ENCODE measurements at places on chromosomes 6 and 20. TPM values are rescaled to one million over a fixed set of nuclear protein-coding genes. Genes with fewer than 3 reads are reported as not detected.

GRCh38 chr6:28154357-28154756 is 12.7 kb downstream of the ZKSCAN8 start:
- H3K4me3 ChIP-seq: no peak overlapping the region
- no peaks in the 10 kb centered on the region for H3K4me1 ChIP-seq
- DNase-seq: no peak
- H3K27me3 ChIP-seq: no peaks in the 10 kb centered on the region
- peaks cover 62% of the 10 kb centered on the region for H3K36me3 ChIP-seq
- no peak overlapping the region for H3K27ac ChIP-seq

GRCh38 chr20:33370291-33370690 is 31.0 kb downstream of the CDK5RAP1 start:
- H3K27ac ChIP-seq: peak overlapping the region; percentile 70
- H3K4me1 ChIP-seq: peaks cover 34% of the 10 kb centered on the region
- peaks cover 15% of the 10 kb centered on the region for H3K36me3 ChIP-seq
- H3K4me3 ChIP-seq: no peak overlapping the region

- no peaks in the 10 kb centered on the region for H3K27me3 ChIP-seq
- H3K36me3 ChIP-seq: no peaks in the 10 kb centered on the region
- no peak for DNase-seq
- H3K27ac ChIP-seq: no peak overlapping the region
These were observed 267.6 kb upstream of the SUPT3H start for GRCh38 chr6:45645302-45645701.

- H3K4me1 ChIP-seq: peaks cover 32% of the 10 kb centered on the region
- no peaks in the 10 kb centered on the region for H3K27me3 ChIP-seq
- H3K4me3 ChIP-seq: no peak overlapping the region
- no peak for DNase-seq
These were observed 7.4 kb downstream of the LY86 start for GRCh38 chr6:6595952-6596351.

DNA sequence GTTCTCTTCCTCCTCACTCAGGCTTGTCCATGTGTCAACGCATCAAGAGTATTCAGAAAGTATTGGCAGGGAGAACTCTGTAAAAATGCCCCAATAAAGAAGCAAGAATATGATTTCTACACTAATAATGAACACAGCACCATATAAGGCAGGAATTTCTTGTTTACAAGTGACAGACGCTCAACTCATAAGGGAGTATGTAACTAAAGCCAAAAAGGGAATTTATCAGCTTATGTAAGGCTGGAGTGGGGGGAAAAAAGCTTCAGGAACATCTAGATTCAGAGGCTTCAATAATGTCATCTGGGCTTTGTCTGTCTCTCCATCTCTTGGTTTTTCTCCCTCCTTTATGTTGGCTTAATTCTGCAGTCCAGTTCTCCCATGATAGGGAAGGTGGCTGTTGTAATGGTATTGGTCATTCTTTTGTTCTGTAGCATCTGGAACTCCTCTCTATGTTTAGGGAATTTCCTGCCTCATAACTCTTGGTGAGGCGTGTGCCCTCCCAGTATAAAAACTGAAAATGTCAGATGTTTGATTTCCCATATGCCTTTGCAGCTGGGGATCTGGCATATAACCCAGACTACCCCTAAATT is 125.1 kb upstream of the COL21A1 start:
- DNase-seq: no peak
- H3K4me1 ChIP-seq: no peaks in the 10 kb centered on the region
- no peak overlapping the region for H3K27ac ChIP-seq
- H3K27me3 ChIP-seq: no peaks in the 10 kb centered on the region

- H3K4me1 ChIP-seq: no peaks in the 10 kb centered on the region
- no peak for DNase-seq
- H3K4me3 ChIP-seq: no peak overlapping the region
- no peaks in the 10 kb centered on the region for H3K36me3 ChIP-seq
- no peaks in the 10 kb centered on the region for H3K27me3 ChIP-seq
- H3K27ac ChIP-seq: no peak overlapping the region
These were observed 74.8 kb upstream of the SLC24A3 start for GRCh38 chr20:19137641-19138040.

DNA sequence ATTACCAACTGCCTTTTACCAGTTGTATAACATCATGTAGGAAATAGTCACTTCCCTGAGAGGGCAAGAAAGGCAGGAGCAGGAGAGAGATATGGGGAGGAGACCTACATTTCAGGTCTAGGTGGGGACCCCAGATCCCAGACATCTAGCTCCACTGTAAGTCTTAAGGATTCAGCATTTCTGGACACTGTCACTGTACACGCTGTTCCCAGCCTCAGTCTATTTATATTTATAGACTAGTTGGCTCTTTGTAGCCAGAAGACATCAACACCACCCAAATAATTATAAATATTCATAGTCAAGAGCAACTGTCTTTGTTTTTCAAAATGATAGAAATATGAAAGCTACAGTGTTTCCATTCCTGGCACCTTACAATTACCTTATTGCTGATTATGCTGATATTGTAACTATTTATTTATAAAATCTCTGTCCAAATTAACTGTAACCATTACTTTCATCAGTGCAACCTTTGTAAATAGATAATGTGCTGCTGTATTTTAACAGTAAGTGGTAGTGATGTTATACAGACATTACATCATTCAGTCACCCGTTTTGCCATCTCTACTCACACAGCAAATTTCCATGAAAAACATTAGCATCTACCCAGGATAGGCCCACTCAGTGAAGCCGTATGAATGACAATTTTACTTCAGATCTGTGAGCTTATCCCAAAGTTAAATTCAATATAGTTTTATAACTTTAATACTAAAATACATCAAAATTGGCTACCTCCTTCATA is 162.8 kb downstream of the PTPRK start:
- H3K27me3 ChIP-seq: no peaks in the 10 kb centered on the region
- no peak for DNase-seq
- no peaks in the 10 kb centered on the region for H3K4me1 ChIP-seq
- no peaks in the 10 kb centered on the region for H3K36me3 ChIP-seq
- no peak overlapping the region for H3K27ac ChIP-seq
- H3K4me3 ChIP-seq: no peak overlapping the region

- DNase-seq: no peak
- peaks cover 11% of the 10 kb centered on the region for H3K4me1 ChIP-seq
- no peak overlapping the region for H3K27ac ChIP-seq
These were observed 42.2 kb upstream of the FOXP4 start for GRCh38 chr6:41503827-41504465.

GRCh38 chr20:38321959-38322598 is 18.1 kb downstream of the BPI start:
- no peak overlapping the region for H3K27ac ChIP-seq
- H3K36me3 ChIP-seq: no peaks in the 10 kb centered on the region
- no peaks in the 10 kb centered on the region for H3K27me3 ChIP-seq
- no peak for DNase-seq
- H3K4me3 ChIP-seq: no peak overlapping the region
- no peaks in the 10 kb centered on the region for H3K4me1 ChIP-seq

GRCh38 chr20:62285151-62285550 is 17.6 kb upstream of the ADRM1 start:
- no peak for DNase-seq
- no peaks in the 10 kb centered on the region for H3K27me3 ChIP-seq
- H3K27ac ChIP-seq: no peak overlapping the region
- no peaks in the 10 kb centered on the region for H3K4me1 ChIP-seq
- H3K4me3 ChIP-seq: no peak overlapping the region
- H3K36me3 ChIP-seq: peaks cover 55% of the 10 kb centered on the region

- no peaks in the 10 kb centered on the region for H3K36me3 ChIP-seq
- no peak for DNase-seq
- no peak overlapping the region for H3K4me3 ChIP-seq
- no peak overlapping the region for H3K27ac ChIP-seq
- H3K4me1 ChIP-seq: no peaks in the 10 kb centered on the region
These were observed 135.7 kb downstream of the DHX35 start for GRCh38 chr20:39097889-39098288.

GRCh38 chr6:155287762-155288161 is 23.9 kb downstream of the CLDN20 start:
- H3K4me3 ChIP-seq: no peak overlapping the region
- no peaks in the 10 kb centered on the region for H3K4me1 ChIP-seq
- no peak overlapping the region for H3K27ac ChIP-seq

GRCh38 chr6:157045831-157046454 is 268.8 kb downstream of the ARID1B start:
- H3K27me3 ChIP-seq: no peaks in the 10 kb centered on the region
- no peak for DNase-seq
- no peak overlapping the region for H3K27ac ChIP-seq

DNA sequence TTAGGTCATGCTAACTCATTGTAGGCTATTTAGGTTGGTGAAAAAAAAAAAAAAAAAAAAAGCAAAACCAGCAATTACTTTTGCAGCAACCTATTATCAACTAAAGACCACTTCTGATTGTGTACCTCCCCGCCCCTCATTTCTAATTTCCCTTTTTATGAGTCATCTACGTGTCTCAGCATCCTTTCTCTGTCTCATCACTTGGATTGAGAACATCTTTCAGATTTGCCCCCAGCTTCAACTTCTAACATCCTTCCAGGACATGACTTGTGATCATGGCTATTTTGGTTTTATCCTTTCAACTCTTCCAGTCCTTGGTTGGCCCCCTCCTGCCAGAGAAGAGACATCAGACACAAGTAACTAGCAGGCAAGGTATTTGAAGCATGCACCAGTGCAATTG is 156.7 kb upstream of the CCN2 start:
- H3K27ac ChIP-seq: no peak overlapping the region
- no peak overlapping the region for H3K4me3 ChIP-seq
- H3K36me3 ChIP-seq: no peaks in the 10 kb centered on the region
- no peak for DNase-seq

GRCh38 chr6:113439866-113440265 is 417.3 kb upstream of the MARCKS start:
- H3K4me3 ChIP-seq: no peak overlapping the region
- no peak overlapping the region for H3K27ac ChIP-seq
- H3K36me3 ChIP-seq: no peaks in the 10 kb centered on the region
- no peaks in the 10 kb centered on the region for H3K27me3 ChIP-seq

DNA sequence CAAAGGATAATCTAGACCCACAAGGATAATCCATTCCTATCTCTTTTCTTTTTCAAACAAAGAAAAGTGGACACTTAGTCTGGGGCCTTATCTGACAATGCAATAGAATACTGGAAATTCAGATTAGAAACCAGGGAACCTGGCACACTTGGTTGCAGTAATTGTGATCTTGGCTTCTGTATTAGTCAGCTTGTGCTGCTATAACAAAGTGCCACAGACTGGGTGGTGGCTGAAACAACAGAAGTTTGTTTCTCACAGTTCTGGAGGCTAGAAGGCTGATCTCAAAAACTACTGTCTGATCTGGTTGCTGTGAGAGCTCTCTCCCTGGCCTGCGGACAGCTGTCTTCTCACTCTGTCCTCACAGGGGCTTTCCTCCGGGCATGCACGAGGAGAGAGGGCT is 49.4 kb downstream of the SNRNP48 start:
- DNase-seq: no peak
- H3K4me3 ChIP-seq: no peak overlapping the region
- no peaks in the 10 kb centered on the region for H3K27me3 ChIP-seq
- no peaks in the 10 kb centered on the region for H3K4me1 ChIP-seq

DNA sequence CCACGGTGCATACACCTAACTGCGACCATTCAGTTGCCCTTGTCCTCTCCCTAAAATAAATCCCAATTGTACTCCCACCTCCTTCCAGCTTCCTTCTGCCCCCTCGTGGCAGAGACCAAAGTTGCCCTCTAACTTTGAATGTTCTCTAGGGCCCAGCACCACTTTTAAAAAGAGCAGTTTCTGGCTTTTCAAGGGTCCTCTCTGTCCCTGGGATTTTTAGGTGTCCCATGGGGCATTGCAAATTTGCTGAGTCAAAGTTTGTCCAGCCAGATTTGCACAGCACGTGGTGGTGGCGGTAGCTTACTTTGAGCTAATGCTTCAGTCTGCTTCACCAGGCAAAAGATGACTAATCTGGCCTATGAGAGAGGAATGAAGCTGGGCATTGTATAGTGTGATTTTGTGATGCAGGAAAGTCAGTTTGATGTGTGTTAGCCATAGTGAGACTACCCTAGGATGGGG is 100.2 kb downstream of the PERP start:
- H3K27me3 ChIP-seq: no peaks in the 10 kb centered on the region
- no peaks in the 10 kb centered on the region for H3K36me3 ChIP-seq
- no peak for DNase-seq
- no peaks in the 10 kb centered on the region for H3K4me1 ChIP-seq

Gene FOXA2
- total RNA-seq: not detected

Gene ZNF165
- total RNA-seq: 1.4 TPM

Gene GHRH
- not detected for total RNA-seq

Gene PANK2
- 71.4 TPM for total RNA-seq

Gene KIF25
- not detected for total RNA-seq

Gene OGFR
- 73.6 TPM for total RNA-seq

Data from CD4-positive, alpha-beta memory T cell (primary cell).